Stimulated activated CD8-positive, alpha-beta memory T cell treated with anti-CD3 and anti-CD28 coated beads, Interleukin-4, amount 100 ng/mL, for 1 hour (primary cell): ENCODE measurements at places on chromosomes 6 and 20.

GRCh38 chr6:1494671-1495070, 105.3 kb downstream of the FOXF2 start:
- DNase-seq: no peak

GRCh38 chr6:110561696-110562095, 85.3 kb upstream of the SLC22A16 start:
- no peak for DNase-seq

DNA sequence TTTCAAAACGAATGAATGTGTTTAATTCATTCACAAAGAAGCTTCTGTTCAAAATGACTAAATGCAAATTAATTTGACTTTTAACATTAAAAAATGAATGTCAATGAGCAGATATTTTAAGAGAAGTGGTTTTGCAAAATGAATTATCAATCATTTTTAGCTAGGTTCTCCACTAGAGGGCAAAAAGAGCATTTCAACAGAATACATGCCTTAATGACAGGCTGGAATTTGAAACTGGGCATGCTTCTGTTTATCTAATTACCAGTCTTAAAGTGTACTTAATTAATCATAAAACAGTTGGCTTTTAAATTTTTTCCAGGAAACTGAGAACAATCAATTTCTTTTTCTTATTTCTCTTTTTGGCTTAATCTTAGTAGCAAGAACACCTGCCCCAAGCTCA, 63.8 kb upstream of the TINAG start:
- no peak for DNase-seq

DNA sequence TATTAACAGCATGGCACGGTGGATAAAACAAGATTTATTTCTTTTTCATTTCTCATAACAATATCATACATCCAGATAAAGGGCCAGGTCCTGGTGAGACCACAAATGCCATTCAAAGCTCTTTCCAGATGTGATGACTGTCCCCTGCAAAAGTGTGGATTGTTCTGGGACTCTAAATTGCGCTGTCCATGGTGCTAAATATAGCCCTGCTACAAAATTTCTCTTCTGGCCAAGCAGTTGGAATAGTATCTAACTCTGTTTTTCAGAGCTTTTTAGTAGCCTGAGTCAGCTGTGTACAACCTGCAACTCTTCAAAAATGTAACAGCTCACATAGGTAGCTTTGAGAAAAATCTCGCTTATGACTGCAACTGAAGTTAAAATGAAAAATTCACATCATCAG, 115.8 kb downstream of the MANEA start:
- DNase-seq: no peak

DNA sequence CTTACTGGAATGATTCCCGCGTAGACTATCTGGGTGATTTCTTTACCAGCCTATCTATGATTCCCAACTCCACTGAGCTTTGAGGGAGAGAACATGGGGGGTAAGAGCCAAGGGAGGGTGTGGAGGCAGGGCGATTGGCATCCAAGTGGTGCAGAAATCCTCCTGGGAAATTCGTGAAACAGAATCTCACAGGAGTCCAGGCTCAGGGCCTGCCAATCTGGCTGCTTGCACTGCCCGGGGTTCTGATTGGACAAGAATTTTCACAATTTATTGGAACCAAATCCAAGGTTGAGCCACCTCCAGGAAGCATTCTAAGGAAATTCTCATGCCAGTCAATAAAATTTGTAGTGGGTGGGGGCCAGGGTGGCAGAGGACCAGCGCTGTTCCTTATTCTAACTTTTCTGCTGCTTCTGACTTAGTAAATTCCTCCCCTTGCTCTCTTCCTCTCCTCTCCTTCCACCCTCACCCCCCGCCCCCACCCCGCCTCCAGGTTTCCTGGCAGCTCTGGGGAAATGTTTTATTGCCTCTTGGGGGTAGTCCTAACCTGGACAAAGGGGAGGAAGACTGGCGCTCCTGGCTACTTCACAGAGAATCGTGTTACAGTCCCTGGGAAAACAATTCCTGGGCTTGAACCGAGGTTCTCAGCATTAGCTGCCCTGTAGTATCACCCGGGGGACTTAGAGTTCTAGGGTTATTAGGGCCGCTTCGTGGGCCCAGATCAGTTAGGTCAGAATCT, 3.1 kb downstream of the BMP6 start:
- no peak for DNase-seq

GRCh38 chr6:49576618-49577017, 26.1 kb downstream of the C6orf141 start:
- DNase-seq: no peak

DNA sequence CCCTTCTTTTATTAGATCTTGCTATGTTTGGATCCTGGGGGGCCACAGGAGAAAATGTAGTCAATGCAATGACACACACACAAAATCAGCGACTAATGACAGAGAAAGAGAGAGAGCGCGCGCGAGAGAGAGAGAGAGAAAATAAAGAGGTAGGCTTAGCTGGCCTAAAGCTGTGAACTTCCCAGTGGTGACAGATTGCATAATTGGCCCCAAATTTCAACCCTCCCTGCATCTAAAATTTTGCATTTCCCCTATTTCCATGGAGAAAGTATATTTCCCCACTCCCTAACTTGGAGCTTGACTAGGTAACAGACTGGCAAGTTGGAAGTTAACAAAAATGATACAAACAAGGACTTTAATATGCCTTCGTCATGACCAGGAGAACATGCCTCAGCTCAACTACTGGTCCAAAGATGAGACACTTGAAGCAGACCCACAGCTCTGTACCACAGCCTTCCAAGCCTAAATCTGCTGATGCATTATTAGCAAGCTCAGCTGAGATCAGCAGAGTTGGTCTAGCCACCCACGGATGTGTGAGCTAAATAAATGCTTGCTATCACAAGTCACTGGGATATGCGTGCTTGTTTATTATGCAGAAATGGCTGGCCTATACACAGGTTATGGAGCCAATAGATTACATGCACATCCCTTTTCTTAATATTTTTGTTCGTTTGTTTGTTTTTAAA, 118.1 kb upstream of the PRDM1 start:
- no peak for DNase-seq

DNA sequence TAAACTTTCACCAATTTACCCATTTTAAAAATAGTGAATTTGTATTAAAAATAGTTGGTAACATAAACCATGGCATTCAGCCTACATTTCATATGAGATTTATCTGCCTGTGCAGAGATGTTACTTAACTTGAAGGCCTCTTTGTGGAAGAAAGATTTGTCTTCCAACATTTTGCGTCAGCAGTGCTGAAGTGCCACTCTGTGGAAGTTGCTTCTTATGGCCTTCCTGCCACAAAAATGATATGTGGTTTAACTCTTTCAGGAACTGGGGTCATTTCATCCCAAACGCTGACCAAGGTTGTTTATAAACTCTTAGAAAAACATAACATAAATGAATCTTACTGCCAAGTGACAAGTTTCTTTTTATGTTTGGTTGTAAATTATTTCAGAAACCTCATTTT, 246.8 kb downstream of the ARID1B start:
- DNase-seq: no peak

GRCh38 chr20:64099086-64099786, 8.1 kb downstream of the NPBWR2 start:
- DNase-seq: no peak

DNA sequence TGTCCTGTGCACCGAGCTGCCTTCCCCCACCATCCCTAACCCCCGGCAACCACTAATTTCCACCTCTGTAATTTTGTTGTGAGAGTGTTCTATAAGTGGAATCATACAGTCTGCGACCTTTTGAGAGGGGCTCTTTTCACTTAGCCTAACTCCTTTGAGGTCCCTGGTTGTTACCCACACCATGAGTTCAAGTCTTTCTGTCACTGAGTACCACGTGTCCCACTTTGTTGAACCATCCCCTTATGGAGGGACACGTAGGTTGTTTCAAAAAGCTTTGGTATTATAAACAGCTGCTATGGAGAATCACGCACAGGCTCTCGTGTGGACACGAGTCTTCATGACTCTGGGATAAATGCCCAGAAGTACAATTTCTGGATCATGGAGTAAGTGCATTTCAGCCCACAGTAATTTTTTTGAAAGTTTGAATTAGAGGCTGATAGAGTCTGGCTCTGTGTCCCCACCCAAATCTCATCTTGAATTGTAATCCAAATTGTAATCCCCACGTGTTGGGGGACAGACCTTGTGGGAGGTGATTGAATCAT, 9.5 kb downstream of the FAM209B start:
- no peak for DNase-seq

GRCh38 chr20:4613718-4614620, 107.7 kb upstream of the PRND start:
- peak; percentile 56 for DNase-seq

GRCh38 chr6:34593701-34594100, 37.6 kb upstream of the SPDEF start:
- no peak for DNase-seq

DNA sequence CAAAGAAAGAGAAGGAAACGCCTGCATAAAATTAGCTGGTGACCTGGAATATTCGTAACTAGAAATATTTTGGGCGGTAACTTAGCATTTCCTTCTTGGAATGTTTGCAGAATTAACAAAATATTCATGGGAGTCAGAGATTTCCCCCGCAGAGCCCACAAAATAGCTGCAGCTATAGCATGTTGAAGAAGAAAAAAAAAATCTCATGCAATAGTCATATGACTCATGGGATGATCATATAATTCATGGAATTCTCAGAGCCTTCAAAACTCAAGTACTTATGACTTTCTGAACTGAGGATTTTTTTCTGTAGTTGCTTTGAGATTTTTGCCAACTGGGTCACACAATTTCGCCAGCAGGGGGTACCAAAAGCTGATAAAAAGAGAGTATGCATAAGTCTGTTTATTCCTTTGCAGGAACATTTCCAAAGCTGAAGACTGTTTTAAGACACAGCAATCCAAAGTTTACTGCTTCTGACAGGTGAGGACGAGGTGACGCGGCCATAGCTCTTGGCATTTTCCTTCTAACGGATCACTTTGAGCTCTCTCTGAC, 586.0 kb upstream of the CHD6 start:
- no peak for DNase-seq

GRCh38 chr6:31529329-31530150, 778 bp downstream of the MCCD1 start:
- no peak for DNase-seq

- no peak for DNase-seq
Observed at GRCh38 chr6:28980137-28980851, 24.8 kb downstream of the ZNF311 start.

GRCh38 chr6:150720774-150721233, 121.1 kb downstream of the PLEKHG1 start:
- DNase-seq: no peak

DNA sequence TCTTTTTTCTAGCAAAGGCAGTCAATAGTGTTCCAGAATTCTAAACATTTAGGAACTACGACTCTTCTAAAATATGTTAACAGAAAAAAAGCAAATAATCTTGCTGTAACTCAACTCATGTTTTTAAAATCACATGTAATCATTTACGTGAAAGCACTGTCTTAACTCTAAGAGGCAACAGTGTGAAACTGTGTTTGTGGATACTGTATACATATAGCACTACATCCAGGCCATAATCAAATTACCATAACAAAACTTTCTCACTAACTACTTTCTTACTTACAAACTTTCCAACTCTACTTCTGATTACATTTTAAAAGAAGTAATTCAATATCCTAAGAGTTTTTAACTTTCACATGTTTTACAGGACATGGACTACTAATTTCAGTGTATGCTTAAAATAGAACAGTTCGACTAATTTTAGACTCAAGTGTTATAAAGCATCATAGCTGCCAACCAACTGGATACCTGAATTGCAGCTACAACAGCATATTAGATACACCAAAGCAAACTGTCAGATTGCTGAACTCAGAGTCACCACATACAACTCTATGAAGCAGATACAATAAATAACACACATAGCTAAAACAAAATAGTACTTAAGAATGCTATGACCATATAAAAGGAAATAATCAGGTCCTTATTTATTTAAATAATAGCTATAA, 121.6 kb upstream of the BEND6 start:
- no peak for DNase-seq

- no peak for DNase-seq
Observed at GRCh38 chr6:43491750-43492661, 14.6 kb downstream of the TJAP1 start.

GRCh38 chr6:35146453-35146852, 5.3 kb upstream of the TCP11 start:
- DNase-seq: no peak

GRCh38 chr20:15196547-15197255, 859.3 kb upstream of the FLRT3 start:
- no peak for DNase-seq

DNA sequence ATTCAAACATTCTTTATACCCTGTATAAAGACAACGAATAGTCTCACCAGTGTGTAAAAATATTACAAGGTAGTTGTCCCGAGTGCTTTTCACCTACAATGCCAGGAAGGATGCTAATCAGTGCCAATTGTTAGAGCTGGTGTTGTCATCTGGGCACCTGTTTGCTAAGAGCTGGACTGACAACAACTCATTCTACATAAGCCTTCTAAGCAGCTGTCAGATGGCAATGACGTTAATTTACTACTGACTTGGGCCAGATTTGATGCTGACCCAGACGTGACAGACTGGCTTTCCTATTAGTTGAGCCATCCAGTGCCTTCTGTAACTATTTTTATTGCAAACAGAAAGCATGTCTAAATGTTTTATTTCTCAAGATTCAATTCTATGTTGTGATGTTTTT, 355.2 kb downstream of the ADGRB3 start:
- DNase-seq: no peak

DNA sequence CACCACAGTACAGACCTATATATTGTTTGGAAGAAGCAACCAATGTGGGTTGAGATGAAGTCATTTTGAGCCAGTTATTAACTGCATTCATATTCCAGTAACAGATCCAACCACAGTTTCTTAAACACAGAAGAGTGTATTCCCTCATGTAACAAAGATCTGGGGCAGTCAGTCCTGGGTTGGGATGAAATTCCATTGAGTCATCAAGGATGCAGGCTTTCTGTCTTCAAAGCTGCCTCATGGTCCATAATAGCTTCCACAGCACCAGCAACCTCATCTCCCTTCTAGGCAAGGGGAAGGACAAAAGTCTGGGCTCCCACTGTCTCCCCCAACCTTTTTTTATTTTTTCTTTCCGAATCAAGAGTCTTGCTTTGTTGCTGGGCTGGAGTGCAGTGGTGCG, 2.9 kb upstream of the SOD2 start:
- DNase-seq: no peak

DNA sequence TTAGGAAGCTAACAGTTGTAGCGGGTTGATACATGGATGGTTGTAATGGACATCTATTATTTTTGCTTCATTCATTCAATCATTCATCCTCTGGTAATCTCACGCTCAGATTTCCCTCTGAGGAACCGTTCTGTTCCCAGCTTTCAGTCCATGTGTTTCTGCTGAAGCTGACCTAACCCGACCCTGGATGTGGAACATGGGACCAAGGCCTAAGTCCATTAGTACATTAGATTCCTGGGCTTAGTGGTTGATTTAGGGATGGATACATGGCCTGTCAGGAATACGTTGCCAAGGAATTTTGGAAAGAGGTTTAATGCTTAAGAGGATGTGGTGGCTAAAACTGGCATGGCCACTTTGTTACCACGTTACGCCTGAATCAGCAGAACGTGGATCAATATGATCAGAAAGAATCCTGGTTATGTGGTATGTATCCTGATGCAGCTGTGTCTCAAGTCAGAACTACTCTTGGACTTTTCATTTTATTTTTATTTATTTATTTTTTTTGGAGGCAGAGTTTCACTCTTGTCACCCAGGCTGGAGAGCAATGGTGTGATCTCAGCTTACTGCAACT, 4.1 kb upstream of the DHX35 start:
- DNase-seq: no peak
